Activated CD4-positive, alpha-beta T cell treated with anti-CD3 and anti-CD28 coated beads, Interleukin-2, Interleukin-6, amounts not matched to agents 100 ng/mL and 50 ng/mL, durations not matched to agents 16 hours and 8 hours (primary cell): ENCODE measurements at places on chromosomes 12 and 14.

DNA sequence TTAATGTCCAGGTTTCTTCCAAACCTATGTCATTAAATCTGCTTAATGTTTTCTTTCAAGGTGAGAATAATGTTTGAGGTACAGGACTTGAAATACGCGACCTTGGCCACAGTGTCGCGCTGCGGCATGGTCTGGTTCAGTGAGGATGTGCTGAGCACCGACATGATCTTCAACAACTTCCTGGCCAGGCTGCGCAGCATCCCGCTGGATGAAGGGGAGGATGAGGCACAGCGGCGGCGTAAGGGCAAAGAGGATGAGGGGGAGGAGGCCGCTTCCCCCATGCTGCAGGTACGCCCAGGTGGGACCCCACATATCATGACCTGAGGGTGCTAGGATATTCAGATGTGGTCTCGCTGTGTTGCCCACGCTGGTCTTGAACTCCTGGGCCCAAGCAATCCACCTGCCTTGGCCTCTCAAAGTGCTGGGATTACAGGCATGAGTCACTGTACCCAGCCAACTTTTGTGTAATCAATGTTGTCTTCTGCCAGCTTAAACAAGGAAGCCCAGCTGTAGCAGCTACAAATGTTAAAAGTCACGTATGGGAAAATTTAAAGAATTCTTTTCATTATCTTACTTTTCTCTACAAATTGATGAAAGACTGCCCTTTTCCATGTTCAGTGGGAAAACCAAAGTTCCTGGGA is 50.8 kb downstream of the DYNC1H1 start:
- no peak for DNase-seq

GRCh38 chr12:50187084-50187900 is 20.1 kb upstream of the CERS5 start:
- DNase-seq: peak; percentile 59

DNA sequence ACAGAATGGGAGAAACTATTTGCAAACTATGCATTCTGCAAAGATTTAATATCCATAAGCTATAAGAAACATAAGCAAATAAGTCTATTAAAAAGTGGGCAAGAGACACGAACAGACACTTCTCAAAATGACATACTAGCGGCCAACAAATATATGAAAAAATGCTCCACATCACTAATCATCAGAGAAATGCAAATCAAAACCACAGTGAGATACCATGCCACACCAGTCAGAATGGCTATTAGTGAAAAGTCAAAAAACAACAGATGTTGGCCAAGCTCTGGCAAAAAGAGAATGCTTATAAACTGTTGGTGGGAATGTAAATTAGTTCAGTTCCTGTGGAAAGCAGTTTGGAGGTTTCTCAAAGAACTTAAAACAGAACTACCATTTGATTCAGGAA is 121.3 kb downstream of the KCNMB4 start:
- no peak for DNase-seq

GRCh38 chr14:88013750-88014349 is 8.9 kb downstream of the GPR65 start:
- DNase-seq: peak; percentile 45

DNA sequence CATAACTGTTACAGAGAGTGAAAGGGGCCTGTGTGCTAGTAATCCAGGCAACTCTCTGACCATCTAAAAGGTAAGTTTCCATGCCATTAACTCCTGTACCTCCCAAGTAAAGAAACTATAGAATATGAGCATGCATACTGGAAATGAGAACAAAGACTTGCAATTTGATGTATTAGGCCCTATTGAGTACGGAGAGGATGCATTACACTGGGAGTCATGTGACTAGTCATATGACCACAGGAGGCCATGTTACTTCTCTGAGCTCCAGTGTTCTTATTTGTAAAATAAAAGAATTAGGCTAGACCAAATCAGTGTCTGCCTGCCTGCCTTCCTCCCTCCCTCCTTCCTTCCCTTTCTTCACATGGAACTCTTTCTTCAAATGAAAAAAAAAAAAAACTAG is 440.1 kb upstream of the CCDC196 start:
- DNase-seq: no peak

- DNase-seq: no peak
Observed at GRCh38 chr12:118424884-118425283, 48.5 kb downstream of the SUDS3 start.

DNA sequence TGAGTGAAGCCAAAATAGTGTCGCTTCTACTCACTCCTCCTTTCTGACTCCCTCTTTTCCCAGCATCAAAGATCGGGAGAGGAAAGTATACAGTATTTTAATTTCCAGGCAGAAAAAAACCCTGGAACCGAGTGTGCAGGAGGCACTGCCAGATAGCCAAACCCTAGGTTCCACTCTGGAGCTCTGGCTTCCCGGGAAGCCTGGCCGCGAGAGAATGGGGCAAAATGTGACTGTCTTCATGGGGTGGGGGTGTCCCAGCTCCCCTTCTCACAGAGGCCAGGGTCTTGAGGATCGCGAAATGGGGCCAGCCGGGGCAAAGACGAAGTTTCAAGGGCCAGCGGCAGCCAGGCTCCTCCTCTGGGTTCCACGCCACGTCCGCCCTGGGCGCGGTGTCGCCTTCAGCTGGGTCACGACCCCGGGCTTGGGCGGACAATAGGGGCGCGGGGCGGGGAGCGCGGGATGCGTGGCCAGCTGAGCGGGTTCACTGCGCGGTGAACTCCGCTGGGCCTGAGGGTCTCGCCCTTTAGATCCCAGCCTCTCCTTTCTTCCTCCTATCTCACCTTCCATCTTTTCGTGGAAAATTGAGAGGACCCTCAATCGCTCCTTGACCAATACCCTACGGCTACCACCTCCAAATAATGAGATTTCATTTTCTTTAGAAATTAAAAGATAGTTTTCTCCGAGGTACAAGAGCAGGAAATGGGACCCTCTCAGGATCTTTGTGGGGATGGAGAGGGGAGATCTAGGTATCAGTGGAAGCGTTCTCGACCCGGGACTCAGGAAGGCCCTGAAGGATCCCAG is 6.7 kb downstream of the HOXC4 start:
- no peak for DNase-seq

DNA sequence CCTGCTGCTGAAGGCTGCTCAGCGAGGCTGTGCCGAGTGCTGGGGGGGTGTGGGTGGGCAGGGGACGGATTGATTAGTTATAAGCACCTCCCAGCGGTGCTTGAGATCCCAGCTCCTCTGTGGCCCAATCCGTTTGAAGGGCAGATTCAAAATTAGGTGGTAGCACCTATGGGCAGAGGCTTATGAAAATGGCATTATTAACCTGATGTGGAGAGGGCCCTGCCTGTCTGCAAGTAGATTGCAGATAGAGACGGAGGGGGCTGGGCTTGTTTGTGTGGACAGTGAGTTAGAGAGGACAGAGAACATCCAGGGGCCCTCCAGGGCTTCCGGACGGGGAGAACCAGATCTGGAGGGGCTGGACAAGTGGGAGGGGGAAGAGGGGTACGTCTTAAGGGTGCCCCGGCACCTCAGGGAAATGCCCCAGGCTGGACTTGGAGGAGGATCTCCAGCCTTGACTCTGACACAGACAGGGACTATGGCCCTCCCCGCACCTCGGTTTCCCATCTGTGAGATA is at the start of gene RTL1:
Gene RTL1, minus strand, starts transcription at position 51 of the 514 bp plus-strand sequence. CDS start 18,934 bp downstream, outside the sequence.
- no peak for DNase-seq

- no peak for DNase-seq
Observed at GRCh38 chr12:89833337-89834252, 125.0 kb upstream of the ATP2B1 start.

GRCh38 chr12:69047990-69048389 is 115.0 kb upstream of the CPM start:
- DNase-seq: no peak

GRCh38 chr12:104834607-104835006 is 123.5 kb downstream of the SLC41A2 start:
- no peak for DNase-seq
